ENCODE measurements at places on chromosomes 7 and 10.

DNA sequence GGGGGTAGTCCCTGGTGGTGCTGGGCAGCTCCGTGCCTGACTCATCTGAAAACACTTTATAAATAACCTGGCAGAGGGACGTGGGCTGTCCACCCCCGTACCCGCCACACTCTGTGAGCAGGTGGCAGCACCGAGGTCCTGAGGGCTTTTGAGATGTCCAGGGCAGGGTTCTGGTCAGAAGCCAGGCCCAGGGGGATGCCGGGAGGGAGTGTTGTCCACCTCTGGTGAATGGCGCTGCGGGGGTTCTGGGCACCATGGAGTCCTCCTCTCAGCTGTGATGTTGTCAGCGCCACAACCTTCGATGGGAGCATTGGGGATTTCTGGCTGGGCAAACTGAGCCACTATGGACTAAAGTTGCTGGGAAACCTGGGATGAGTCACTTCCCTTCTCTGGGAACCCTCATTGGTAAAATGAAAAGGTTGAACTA lies 27.4 kb upstream of the GOLGA7B start:
- DNase-seq = no peak
- no peak overlapping the region for H3K4me3 ChIP-seq
- no peaks in the 10 kb centered on the region for H3K36me3 ChIP-seq

DNA sequence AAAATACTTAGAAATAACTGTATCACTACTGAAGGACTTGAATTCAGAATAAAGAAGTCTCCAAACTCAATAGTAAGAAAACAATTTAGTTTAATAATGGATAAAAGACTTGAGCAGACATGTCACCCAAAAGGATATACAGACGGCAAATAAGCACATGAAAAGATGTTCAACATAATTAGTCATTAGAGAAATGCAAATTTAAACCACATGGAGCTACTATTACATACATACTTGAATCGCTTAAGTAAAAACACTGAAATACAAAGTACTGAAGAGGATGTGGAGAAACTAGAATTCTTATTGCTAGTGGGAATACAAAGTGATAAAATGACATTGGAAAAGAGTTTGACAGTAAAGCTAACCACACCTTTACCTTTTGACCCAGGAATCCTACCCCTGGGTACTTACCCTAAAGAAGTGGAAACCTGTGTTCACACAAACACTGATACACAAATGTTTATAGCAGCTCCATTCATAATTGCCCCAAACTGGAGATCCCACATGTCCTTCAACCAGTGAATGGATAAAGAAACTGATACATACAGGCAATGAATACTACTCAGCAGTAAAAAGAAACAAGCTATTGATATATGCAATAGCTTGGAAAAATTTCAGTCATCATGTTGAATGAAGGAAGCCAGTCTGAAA lies 54.3 kb upstream of the NFKB2 start:
- H3K4me1 ChIP-seq = no peaks in the 10 kb centered on the region
- H3K36me3 ChIP-seq = peaks cover 7% of the 10 kb centered on the region
- H3K27ac ChIP-seq = no peak overlapping the region
- H3K27me3 ChIP-seq = no peaks in the 10 kb centered on the region
- no peak overlapping the region for H3K4me3 ChIP-seq

GRCh38 chr7:36638140-36638539 lies 86.2 kb downstream of the AOAH start:
- no peak overlapping the region for H3K27ac ChIP-seq
- H3K36me3 ChIP-seq = no peaks in the 10 kb centered on the region
- no peaks in the 10 kb centered on the region for H3K27me3 ChIP-seq
- H3K4me1 ChIP-seq = peaks cover 8% of the 10 kb centered on the region
- DNase-seq = no peak

DNA sequence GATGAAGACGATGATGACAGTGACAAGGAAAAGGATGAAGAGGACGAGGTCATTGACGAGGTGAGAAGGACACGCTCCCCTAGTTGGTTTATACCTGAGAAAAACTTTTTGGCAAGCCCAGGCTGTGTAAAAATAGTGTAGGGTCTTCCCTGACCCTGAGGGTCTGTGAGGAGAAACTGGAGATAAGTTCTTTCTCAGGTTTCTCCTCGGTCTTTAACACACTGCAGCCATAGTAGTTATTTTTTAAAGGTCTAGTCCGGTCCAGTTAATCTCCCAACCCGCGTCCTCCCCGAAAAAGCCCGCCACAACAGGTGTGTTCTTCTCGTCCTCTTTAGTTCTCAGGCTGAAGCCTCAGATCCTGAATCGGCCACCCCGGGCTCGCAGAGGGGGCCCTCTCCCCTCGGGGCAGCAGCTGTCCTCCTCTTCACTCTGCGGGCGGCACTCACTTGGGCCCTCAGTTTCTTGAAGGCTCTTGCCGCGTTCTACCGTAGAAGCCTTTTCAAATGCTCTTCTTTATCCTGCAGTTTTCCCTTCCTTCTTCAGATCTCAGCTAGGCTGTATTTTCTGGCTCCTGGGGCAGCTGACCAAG lies 411 bp downstream of the BCCIP start:
- peaks cover 4% of the 10 kb centered on the region for H3K4me1 ChIP-seq
- H3K27ac ChIP-seq = no peak overlapping the region
- H3K27me3 ChIP-seq = no peaks in the 10 kb centered on the region
- H3K36me3 ChIP-seq = peaks cover 6% of the 10 kb centered on the region
- no peak for DNase-seq

DNA sequence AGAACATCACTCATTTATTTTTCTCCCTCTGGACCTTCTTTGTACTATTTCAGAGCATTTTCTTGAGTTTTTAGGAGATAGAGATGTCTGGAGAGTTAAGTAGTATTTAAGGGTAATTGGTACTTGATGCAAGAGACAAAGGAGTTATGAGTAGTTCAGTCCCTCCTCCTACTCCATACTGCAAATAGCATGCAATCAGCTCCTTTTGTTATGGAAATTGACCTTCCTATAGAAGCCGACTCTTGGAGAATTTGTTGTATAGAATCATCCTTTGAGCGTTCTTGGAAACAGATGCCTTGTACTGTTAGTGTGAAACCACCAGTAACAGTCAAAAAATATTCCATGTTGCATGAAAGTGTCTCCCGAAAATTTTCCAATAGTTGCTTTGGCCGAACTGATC lies 428.2 kb upstream of the GALNT17 start:
- DNase-seq = no peak
- H3K36me3 ChIP-seq = peaks cover 10% of the 10 kb centered on the region
- H3K4me1 ChIP-seq = no peaks in the 10 kb centered on the region
- no peak overlapping the region for H3K4me3 ChIP-seq
- H3K27ac ChIP-seq = no peak overlapping the region

DNA sequence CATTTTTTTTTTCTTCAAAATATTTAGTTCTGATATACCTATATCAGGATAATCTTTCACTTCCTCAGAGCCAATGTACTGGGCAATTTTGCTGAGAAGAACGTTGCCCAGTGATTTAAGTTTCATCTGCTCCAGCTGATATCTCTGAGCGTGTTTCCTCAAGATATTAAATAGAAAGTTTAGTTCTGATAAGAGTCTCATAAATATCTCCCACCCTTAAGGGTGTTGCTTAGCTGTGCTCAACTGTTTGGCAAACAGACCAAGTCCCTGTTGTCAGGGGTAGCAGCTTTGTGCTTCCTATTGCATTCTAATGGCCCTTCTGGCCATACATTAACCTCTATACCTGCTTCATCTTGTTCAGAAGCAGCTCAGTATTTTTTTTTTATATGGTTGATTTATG lies 84.7 kb upstream of the GPR141 start:
- H3K36me3 ChIP-seq = no peaks in the 10 kb centered on the region
- no peak overlapping the region for H3K27ac ChIP-seq
- no peaks in the 10 kb centered on the region for H3K27me3 ChIP-seq
- DNase-seq = no peak
- no peak overlapping the region for H3K4me3 ChIP-seq

GRCh38 chr10:28094121-28094520 lies 95.2 kb upstream of the ODAD2 start:
- peaks cover 2% of the 10 kb centered on the region for H3K36me3 ChIP-seq
- no peaks in the 10 kb centered on the region for H3K27me3 ChIP-seq
- DNase-seq = no peak
- H3K4me3 ChIP-seq = no peak overlapping the region
- no peaks in the 10 kb centered on the region for H3K4me1 ChIP-seq
- H3K27ac ChIP-seq = no peak overlapping the region

- peaks cover 4% of the 10 kb centered on the region for H3K4me1 ChIP-seq
- H3K27me3 ChIP-seq = no peaks in the 10 kb centered on the region
- no peaks in the 10 kb centered on the region for H3K36me3 ChIP-seq
Measured at GRCh38 chr10:30422981-30423654, 10.9 kb upstream of the MAP3K8 start.

DNA sequence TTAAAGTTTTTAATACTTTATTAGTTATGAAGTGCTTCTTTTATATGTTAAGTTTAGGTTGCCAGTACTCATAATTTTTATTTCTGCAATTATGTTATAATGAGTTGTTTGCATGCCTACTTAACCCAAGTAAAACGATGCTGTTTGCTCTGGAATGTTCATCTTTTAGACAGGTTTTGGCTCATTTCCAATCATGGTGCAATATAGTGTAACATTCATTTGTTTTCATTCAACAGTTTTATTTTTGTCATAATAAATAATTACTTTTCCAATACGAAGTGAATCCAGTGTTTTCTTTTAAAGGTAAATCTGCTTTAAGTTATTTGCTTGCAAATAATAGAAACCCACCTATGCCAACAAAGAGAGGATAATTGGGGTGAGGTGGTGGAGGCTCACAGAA lies 22.1 kb downstream of the ARL5B start:
- peak; percentile 27 for DNase-seq
- peak overlapping the region; percentile 88 for H3K27ac ChIP-seq
- H3K4me3 ChIP-seq = no peak overlapping the region
- H3K36me3 ChIP-seq = no peaks in the 10 kb centered on the region
- no peaks in the 10 kb centered on the region for H3K27me3 ChIP-seq

DNA sequence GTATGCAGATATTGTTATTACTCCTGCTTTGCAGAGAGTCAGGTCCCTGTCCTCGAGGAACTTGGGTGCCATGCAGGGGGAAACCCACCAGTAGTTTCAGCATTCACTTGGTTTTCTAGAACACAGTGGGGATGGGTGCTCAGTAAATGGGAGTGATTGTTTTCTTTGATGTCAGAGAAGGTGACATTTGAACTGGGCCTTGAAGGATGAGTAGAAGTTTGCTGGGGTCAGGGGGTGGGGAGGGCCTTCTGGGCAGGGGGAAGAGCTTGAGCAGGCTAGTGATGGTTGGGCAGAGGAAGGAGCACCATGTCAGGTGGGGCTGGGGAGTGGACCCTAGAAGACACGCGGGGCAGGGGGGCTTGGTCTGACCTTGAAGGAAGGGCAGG lies 5.9 kb downstream of the ADAMTS14 start:
- no peak overlapping the region for H3K27ac ChIP-seq
- no peak overlapping the region for H3K4me3 ChIP-seq
- DNase-seq = no peak
- no peaks in the 10 kb centered on the region for H3K36me3 ChIP-seq
- peaks cover 2% of the 10 kb centered on the region for H3K27me3 ChIP-seq

GRCh38 chr7:113875224-113875623 lies 43.6 kb downstream of the PPP1R3A start:
- DNase-seq = no peak
- no peak overlapping the region for H3K27ac ChIP-seq
- no peak overlapping the region for H3K4me3 ChIP-seq
- H3K27me3 ChIP-seq = no peaks in the 10 kb centered on the region
- no peaks in the 10 kb centered on the region for H3K4me1 ChIP-seq
- no peaks in the 10 kb centered on the region for H3K36me3 ChIP-seq

GRCh38 chr7:74454021-74454924 lies 567 bp downstream of the GTF2IRD1 start:
- no peaks in the 10 kb centered on the region for H3K27me3 ChIP-seq
- H3K27ac ChIP-seq = no peak overlapping the region
- no peak for DNase-seq
- H3K4me3 ChIP-seq = peak overlapping the region; percentile 78
- H3K4me1 ChIP-seq = peaks cover 8% of the 10 kb centered on the region

Data from trophoblast cell (in vitro differentiated cells and primary cell).